ENCODE measurements at places on chromosomes 4 and X.

DNA sequence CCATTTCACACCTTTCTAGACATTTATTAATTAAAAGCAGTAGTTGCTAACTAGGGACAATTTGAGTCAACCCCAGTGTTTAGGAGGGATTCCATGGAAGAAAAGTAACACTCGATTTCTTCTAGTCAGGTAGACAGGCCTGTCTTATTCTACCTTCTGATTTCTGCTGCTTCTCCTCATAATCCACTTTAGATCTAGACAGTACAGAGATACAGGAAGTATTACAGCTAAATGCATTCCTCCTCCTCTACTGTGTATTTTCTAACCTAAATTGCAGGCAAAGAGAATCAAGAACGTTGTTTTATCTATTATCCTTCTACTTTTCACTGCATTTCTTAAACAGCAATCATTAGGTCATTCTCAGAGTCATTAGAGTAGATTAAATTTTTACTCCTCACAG is 52.6 kb downstream of the LPAR4 start:
- no peak for DNase-seq

DNA sequence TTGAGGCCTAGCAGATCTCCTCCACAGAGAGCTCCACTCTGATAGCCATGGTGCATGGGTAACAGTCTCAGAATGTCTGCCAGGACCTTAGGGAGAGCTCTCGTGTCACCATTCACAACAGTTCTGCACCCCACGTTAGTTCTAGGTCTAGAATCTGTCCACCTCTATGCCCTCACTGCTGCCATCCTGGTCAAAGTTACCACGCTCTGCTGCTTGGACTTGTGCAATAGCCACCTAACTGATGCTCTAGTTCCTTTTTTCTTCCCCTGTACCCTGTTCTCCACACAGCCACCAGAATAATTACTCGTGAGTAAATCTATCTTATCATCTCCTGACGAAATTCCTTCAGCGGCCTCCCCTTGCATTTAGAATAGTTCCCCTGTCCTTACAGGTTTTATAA is 268.8 kb upstream of the GATB start:
- no peak for DNase-seq

DNA sequence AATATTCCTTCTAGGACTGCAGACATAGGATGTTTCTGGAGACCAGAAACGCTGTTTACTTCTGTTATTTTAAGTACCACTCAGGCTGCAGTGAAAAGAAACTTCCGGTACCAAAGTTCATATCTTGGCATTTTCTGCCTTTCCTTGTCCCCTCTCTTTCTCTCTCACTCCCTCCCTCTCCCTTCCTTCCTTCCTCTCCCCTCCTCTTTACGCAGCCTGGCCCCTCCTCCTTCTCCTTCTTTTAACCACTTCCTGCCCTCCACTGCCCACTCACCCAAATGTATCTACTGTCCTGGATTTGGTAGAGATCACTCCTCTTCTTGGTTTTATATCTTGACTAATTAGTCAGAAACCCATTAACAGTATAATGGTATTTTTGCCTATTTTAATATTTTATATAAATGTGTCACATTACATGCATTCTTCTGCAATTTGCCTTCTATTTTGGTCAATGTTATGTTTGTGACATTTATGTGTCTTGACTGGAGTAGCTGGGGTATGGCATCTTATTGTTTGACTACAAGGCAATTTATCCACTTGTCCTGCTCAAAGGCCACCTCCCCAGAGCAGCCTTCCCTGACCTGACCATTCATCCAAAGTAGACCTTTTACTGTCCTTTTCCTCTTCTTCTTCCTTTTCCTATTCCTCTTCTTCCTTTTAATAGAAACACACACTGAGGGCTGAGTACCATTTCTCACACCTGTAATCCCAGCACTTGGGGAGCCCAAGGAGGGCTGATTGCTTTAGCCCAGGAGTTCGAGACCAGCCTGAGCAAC is 56.9 kb downstream of the BCOR start:
- DNase-seq = no peak

DNA sequence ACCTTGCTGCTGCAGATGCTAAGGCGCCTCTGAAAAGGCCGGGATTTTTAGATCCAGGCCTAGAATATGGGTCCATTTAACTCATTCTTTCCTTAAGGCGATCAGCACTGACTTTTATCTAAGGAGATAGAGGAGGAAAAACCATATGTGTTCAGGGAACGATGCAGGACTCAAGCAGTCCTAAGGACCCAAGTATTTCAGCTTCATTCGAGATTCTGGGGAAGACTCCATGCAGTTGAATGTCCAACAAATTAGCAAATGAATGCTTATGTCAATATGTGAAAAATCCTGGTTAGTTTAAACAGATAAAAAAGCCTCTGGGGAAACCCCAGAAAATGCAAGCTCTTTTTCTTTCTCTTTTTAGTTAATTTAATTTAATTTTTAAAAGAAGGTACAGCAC is 36.0 kb downstream of the HELT start:
- DNase-seq = no peak

DNA sequence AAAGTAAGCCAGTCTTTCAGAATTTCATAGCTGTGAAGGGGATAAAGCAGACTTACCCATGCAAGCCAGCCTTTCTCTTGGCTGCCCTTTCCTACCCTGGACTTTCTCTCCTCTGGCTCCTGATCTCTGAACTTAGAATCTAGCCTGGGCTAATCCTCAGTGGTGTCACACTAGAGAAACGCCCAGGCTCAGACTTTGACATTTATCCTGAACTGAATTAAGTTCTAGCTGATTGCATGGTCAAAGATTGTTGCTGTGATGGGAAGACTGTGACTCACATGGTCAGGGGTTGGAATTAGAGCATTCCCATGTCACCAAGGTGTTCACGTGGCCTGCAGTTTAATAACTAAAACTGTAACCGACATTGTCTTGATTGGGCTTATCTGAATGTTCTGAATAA is 469.5 kb upstream of the FAT1 start:
- DNase-seq = no peak

Measured in CD4-positive, alpha-beta T cell treated with Interleukin-6 for 4 hours (primary cell).